ENCODE measurements at places on chromosomes 2 and 18.

GRCh38 chr2:156955701-156956100 lies 301.8 kb upstream of the GALNT5 start:
- DNase-seq, result no peak

- DNase-seq, result no peak
Measured at GRCh38 chr2:113376913-113377445, 60.5 kb upstream of the ZNG1B start.

DNA sequence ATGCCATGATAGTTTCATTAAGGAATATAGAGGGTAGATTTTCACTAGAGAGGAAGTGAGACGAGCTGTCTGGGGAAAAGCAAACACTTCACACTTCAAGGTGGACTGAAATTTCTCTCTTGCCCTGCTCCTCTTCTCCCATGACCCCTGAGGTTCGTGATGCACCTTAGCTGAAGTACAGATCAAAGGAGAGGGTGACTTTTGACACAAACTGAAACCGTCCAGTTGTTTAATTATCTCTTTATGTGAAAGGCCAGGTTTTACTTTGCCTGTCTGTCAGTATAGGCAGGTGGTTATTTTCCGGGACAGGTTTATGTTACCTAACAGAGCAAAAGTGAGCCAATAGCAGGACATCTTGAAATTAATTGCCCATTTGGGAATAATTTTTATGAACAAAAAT lies 41.0 kb upstream of the FOXI3 start:
- no peak for DNase-seq

DNA sequence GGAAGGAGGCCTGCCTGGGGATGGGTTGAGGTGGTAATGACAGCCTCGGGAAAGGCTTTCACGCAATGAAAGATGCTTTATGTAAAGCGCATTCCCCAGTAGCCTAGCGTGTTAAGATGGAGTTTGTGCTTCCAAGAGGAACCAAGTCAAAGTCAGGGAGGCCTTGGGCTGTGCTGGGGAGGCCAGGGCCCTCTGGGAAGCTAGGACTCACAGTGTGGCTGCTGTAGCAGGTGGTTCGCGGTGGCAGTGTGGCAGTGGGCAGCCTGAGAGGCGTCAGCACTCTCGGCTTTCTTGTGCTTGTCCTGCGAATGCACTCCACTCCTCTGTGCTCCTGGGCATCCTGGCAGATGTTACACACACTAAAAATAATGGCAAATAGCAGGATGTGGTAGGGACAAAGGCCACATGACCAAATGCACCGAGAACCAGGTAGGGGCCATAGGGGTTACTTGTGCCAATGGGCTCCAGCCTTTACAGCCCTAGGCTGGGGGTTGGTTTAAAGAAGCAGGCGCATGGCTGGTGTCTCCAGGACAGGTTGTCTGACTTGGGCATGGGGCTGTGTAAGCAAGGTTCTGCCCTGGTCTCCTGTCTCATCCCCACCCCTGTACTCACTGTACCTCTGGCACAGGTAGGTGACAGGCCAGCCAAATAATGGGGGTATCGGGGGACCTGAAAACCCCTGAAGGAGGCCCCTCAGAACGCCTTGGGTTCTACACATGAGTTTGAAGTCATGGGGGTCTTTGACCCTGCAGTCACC lies 154.4 kb upstream of the TWIST2 start:
- no peak for DNase-seq

DNA sequence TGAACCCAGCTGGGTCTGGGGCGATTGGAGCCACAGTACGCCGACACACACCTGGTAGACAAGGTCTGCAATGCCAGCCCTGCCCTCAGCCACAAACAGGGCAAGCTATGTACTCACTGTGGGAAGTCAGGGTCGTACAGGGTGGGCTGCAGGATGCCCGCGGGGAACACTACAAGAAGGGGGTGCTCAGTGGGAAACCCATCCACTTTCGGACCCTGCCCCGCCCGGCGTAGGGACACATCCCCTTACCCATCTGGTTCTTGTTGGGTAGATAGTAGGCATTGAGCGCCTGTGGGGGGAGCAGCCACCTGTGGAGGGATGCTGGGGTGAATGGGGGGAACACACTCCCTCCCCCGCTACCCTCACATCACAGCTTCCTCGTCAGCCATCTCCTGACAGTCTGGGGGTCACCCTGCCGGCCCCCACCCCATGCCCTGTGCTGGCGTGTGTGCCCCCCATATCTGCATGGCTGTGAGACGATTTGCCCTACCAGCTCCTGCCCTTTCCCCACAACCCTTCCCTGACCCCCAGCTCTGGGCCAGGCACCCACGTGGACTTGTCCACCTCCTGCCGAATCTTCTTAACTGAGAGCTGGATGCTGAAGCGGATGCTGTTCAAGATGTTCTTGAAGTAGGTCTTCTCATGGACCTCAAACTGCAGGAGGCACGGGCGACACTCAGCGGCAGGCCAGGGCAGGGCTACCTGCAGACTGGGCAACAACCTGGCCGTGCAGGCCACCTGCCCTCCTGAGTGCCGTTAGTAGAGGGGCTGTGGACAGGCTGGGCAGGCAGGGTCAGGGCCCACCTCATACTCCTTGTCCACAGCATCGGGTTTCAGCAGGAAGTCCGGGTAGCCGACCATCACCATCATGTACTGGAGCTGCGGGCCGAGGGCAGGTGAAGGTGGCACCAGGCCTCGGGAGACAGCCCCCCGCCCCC lies 5.1 kb downstream of the ECEL1 start:
- DNase-seq, result no peak

DNA sequence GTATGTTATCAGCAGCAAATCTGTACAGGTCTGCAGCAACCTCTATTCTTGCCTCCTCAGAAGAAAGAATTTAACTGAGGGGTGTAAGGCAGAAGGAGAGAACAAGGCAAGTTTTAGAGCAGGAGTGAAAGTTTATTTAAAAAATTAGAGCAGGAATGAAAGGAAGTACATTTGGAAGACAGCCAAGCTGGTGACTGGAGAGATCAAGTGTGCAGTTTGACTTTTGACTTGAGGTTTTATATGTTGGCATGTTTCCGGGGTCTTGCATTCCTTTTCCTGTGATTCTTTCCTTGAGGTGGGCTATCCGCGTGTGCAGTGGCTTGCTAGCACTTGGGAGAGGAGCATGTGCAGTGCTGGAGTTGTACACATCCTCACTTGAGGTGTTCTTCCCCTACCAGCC lies 16.5 kb upstream of the CERS6 start:
- no peak for DNase-seq

DNA sequence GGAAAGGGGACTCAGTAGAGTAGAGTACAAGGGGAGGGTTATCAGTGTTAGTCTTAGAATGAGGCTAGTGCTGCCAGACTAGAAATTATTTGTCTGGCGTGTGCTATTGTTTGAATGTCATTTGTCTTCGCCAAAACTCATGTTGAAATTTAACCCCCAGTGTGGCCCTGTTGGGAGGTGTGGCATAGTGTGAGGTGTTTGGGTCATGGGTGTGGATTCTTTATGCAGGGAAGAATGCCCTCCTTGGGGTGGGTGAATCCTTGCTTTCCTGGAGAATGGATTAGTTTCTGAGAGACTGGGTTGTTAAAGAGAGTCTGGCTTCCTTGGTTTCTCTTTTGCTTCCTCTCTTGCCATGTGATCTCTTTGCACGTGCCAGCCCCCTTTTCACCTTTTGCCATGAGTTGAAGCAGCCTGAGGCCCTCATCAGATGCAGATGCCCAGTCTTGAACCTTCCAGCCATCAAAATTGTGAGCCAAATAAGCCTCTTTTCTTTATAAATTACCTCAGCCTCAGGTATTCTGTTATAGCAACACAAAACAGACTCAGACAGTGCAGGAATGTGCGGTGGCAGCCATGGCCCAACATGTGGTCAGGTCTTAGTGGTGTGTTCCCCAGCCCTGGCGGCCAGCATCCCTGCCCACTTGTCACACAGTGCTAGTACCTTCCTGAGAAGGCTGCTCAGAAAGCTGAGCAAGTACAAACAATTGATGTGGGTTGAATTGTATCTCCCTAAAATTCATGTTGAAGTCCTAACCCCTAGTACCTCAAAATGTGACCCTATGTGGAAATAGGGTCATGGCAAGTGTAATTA lies 48.4 kb upstream of the NAB1 start:
- no peak for DNase-seq

DNA sequence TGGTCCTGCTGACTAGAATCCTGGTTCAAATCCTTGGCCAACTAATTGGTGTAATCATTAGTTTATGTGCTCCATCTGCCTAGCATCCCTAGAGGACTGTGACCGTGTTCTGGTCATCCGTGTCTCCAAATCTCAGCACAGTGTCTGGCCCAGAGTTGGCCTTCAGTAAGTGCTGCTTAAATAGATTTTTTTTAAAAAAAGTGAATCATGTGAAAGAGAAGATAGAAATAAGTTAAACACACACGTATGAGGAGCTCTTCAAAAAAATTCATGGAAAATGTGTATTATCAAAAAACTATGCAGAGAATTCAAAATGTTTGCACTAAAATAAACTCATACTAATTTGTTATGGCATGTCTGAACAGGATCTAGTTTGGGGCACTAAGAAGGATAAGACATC lies 129.3 kb upstream of the TLK1 start:
- peak; percentile 6 for DNase-seq

DNA sequence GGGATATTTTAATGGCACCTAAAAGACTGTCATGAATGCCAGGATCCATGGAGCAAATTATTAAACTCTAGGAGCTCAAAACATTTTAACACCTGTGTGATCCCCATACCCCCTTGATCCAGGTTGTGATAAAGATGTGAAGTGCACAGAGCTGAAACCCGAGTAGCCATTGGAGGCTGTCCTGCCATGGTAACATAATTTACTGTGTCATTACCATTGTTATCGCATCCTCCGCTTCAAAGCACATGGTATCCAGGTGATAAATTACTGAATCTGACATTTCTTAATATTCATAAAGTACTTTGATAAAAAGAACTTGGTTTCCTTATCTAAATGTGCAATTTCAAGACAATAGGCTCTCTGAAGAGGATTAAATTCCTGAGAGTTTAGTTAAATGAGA lies 109.3 kb downstream of the CHST9 start:
- no peak for DNase-seq

DNA sequence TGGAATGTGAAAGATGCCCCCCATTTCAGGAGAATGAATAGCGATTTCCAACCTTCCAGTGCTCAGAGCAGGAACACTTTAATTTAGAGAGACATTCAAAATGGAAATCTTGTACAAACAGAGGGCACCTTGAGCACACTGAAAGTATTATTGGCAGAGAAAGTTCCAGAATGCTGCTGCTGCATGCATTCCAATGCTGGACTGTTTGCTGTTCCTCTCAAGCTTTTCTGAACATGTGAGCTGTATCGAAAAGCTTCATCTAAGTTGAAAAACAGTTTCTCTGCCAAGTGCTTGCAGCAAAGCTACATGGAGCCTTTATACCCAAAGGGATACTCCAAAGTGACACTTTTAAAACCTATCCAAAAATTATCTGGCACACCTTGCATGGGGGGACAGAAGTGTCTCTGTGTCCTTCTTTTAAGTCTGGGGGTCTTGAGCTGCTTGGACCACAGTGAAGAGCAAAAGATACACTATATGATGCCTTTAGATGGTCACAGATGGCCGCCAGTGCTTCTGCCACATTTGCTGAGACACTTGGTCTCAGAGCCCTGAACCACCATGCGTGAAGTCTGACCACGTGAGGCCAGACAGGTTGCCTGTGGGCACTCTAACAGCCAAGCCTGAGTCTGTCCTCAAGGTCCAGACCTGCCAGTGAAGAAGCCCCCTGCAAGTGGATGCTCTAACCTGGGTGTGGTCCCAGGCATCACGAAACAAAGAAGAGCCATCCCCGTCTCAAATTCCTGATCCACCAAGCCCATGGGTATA lies 18.8 kb downstream of the UXS1 start:
- DNase-seq, result no peak

DNA sequence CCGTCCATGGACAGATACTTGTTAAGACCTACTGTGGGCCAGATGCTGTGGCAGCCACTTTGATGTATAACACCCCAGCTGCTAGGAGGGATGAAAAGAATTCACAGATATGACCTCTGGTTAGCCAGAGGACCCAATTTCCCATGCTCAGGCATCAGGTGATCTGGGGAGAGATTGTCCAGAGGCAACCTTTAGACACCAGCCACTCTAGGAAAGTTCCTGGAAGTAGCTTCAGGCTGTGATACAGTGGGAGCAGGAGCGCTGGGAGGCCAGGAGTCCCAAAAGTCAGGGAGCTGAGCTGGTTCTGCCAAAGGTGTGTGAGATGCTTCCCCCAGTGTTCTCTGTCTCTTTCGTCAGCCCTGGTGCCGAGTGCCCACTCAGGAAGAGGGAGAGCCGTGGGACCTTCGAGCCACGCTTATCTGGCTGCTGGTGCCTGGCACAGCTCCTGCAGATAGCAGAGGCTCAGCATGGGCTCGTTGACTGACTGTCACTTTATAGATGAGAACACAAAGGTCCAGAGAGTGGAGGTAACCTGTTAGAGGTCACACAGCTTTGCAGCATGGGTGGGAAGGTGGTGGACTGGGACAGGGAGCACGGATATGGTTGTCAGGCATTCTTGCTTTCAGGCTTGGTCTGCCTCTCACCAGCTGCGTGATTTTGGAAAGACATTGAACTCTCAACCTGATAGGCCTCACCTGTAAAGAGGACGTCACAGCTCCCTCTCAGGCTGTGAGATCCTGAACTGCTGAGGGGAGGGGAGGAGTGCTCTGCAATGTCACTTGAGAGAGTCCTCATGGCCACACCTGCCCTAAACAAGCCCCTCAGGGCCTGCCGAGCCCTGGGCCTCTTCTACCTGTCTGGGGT lies 7.8 kb upstream of the RALB start:
- no peak for DNase-seq

GRCh38 chr2:240926516-240927389 lies 20.6 kb downstream of the CROCC2 start:
- peak; percentile 13 for DNase-seq

GRCh38 chr2:202172439-202173211 lies 65.8 kb downstream of the SUMO1 start:
- no peak for DNase-seq

Data from AG10803 (cell line).